AML-193 (cell line): ENCODE measurements at places on chromosomes 1 and 21.

- no peak for DNase-seq
Observed at GRCh38 chr21:17989780-17990179, 170.6 kb upstream of the C21orf91 start.

GRCh38 chr1:17301767-17302166 lies 6.2 kb upstream of the PADI4 start:
- DNase-seq = no peak

DNA sequence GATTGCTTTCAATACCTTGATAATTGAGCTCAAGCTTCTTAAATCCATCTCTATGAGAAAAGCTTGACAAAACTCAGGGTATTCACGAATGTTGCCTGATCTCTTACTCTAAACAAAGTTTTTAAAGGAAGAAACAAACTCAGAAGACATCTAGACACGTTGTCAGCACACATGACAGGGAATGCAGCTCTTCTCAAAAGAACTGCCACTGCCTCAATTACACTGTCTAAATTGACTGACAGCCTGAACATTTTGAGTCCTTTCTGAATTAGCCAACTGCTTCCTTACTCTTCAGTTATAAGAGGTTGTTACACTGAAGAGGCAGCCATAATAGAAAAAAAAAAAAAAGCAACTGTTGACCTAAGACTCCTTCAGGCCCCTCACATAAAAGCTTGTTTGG lies 1646.7 kb upstream of the B3GALT2 start:
- no peak for DNase-seq

GRCh38 chr1:17802945-17803344 lies 47.8 kb downstream of the ACTL8 start:
- no peak for DNase-seq

GRCh38 chr1:12528021-12528852 lies 89.8 kb downstream of the DHRS3 start:
- DNase-seq = no peak

- no peak for DNase-seq
Observed at GRCh38 chr1:85048296-85049064, at the start of gene MCOLN3. Gene MCOLN3 (minus strand): TSS chr1:85048500. CDS start chr1:85045360, 3,140 bp downstream.

DNA sequence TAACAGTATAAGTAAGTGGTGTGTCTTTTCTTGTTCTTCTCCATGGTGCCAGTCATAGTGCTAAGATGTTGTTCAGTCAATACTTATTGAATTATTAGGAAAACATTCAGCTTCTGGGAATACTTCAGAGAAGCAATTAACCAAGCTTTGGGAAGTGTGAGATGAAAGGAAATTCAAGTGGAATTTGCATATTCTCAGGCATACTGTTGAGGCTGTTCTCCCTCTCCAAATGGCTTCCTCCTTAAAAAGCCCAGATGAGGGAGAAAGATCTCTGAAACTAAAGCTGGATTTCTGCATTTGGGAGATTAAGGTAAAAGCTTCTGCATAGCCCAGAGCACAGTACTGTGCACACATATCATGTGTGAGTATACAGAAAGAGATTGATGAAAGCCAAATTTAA lies 73.4 kb downstream of the MACF1 start:
- no peak for DNase-seq

DNA sequence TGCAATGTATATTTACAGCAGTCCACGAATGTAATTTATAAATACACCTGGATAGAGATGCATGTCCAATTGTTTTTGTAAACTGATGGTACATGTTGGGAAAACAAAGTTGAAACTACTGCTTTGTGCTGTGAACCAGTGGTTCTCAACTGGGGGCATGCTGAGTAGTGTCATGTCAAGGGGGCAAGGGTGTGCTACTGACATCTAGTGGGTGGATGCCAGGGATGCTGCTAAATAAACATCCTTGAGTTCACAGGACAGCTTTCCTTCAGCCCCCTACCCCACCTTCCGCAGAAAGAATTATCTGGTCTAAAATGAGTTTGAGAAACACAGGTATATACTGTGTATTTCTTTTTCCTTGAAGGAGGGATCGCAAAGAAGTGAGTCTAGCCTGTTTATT lies 95.9 kb downstream of the RASAL2 start:
- peak; percentile 1 for DNase-seq

- DNase-seq = no peak
Observed at GRCh38 chr1:71083271-71083670, 2.4 kb upstream of the ZRANB2 start.

GRCh38 chr1:226355669-226356551 lies 46.9 kb upstream of the LIN9 start:
- DNase-seq = no peak
